HS-5 (cell line): ENCODE measurements at places on chromosomes 4 and X.

DNA sequence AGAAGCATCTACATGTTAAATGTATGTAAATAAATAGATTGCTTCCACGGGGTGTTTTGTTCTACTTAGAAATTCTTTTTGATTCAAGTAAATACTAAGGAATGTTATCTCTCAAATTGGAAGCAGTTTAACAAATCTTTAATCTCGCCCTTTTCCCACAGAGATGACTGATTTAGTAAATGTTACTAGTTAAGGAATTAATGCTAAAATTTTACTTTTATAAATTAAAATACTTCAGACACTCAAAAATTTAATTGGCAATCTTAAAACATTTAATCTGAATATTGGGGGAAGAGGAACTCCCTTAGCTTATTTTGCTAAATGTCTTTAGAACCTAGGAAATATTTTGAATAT is 12.1 kb downstream of the LARP7 start:
- no peak for DNase-seq

DNA sequence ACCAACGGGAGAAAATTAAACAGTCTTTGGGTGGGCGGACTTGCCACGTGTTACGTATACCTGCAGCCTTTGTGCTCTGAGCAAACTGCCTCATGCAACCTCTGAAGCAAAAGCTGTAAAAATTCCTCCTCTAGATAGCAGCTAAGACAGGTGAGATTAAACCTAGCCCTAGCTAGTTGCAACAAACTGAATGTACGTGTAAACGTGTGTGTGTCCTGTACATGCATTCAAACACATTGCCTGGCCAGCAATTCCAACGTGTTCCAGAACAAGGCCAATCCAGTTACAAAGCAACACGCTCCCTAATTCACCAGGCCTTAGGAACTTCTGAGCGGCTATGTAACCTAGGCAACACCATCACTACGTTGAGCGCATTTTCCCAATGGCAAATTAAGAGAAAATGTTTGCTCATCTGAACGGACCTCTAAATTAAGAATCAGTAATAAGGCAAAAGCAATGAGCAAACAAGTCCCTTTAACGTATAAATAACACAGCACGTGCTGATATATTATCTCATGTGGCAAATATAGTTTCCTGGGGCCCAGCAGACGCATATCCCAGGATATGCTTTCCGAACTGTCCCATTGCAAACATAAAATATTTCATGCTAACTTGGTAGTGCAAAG is 792 bp downstream of the PPID start:
- DNase-seq = peak; percentile 23

DNA sequence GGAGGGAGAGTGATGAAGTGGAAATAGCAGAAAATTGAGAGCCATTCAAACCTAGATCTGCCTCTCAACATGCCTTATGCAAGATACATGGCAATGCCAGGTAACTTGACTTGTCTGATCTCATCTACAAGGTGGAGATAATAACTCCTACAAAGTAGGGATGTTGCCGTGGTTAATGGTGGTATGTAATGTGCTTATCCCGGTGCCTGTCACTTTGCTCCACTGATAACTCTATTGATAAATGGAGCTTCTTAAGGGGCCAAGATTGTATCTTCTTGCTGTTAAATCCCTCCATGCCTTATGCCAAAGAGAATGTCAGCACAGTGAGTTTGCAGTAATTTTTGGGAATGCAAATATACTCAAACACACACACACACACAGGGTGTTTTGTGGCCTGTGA is 355.8 kb downstream of the MAPK10 start:
- DNase-seq = no peak

- DNase-seq = peak; percentile 48
Observed at GRCh38 chr4:159946983-159947615, 844.2 kb downstream of the RAPGEF2 start.

GRCh38 chrX:66760651-66761050 is 121.8 kb upstream of the EDA2R start:
- DNase-seq = no peak

GRCh38 chrX:114611018-114611619 is 27.2 kb downstream of the HTR2C start:
- DNase-seq = no peak

DNA sequence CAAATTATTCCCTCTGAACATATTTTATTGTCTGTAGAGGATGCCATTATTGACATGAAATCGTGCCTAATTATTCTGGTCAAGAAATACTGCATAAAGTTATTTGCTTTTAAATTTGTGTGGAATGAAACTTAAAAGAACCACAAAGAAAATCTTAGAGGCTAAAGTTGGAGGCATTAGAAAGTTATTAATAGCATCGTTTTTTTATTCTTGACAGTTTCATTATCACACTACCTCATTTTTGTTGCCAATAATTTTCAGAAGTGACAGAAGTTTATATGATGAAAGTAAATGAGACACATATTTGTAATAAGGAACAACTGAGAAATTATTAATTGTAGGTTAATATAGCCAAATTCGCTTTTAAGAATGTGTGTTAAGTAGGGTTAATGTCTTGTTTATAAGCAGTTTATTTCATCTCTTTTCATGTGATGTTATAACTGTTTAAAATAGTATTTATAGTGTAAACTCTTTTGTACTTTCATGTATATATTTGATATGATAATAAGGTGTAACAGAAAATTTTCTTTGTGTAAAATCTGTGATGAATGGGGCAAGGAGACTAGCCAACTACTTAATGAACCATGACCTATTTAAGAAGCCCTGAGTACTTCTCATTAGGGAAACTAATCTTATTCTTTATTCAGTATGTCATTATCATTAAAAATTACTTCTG is 54.5 kb upstream of the GRIA2 start:
- no peak for DNase-seq

GRCh38 chr4:31905363-31905762 is 1185.2 kb downstream of the PCDH7 start:
- DNase-seq = no peak

DNA sequence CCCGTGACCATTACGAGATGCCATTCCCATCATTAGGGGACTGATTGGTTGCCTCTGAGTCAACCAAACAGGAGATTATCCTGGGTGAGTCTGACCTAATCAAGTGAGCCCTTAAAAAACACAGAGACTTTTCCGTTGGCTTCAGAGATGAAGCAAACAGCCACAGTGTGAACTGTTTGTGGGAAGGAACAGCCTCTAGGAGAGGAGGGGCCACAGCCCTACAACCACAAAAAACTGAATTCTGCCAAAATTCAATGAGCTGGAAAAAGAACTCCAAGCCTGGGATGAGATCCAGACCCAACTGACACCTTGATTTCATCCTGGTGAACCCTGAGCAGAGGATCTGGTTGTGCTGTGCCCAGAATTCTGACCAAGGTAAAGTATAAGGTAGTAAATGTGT is 31.3 kb upstream of the TBL1X start:
- DNase-seq = no peak

DNA sequence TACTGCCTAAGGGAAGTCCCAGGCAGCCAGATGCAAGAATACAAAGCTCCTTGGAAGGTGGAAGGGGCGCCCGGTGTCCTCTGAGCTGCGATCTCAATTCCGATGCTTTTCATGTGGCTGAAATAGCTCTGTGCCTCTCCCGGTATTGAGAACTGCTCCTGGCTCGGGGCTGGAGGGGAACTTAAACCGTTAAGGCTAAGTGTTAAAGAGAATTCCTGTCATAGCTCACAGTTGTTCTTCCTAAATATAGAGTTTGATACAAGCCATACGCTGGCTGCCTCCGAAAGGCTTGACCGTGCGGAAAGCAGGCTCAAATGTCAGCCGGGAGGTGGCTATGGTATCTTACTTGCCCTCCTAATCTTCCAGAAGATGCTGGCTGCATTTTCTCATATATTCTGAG is at the start of gene SMPX:
Gene SMPX (minus strand): TSS at position 157 of the 400 bp plus-strand sequence. CDS start 3,826 bp downstream, outside the sequence.
- DNase-seq = no peak

- no peak for DNase-seq
Observed at GRCh38 chr4:39048311-39048710, 13.7 kb upstream of the KLHL5 start.

- DNase-seq = no peak
Observed at GRCh38 chrX:107574711-107575110, 53.6 kb upstream of the PRPS1 start.

GRCh38 chr4:172666711-172667368 is 501.8 kb upstream of the GALNT7 start:
- DNase-seq = no peak

- DNase-seq = no peak
Observed at GRCh38 chr4:125985856-125986255, 671.1 kb downstream of the FAT4 start.

- DNase-seq = no peak
Observed at GRCh38 chrX:43835559-43835958, 46.7 kb downstream of the MAOB start.

DNA sequence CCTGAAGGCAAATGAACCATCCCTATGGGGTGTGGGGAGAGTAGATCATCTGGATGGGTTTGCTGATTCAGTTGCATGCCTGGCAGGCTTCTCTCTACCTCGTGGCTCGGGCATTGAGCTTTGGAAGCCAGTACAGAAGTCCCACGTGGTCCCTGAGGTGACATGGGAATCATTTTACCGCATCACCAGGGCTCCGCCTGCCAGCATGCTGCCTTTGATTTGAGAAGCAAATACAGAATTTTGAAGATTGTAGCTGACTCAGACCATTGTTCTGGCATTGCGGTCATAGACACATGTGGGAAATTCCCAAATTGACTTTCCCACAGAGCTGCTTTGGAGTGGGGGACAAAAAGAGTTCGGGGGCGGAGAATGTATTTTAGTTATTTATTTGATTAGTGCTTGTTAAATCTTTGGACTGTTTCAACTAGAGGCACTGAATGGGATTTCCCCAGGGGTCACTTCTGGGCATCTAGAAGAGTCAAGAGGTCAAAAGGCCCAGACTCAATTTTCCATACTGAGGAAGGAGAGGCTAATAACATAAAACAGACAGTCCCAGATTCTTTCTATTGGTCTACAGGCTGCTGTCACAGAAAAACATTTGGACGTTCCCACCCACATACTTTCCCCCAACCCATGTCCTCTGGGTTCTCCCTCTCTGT is 79.3 kb downstream of the NHSL2 start:
- no peak for DNase-seq

GRCh38 chrX:154372612-154373022 is 1.8 kb downstream of the FLNA start:
- no peak for DNase-seq

DNA sequence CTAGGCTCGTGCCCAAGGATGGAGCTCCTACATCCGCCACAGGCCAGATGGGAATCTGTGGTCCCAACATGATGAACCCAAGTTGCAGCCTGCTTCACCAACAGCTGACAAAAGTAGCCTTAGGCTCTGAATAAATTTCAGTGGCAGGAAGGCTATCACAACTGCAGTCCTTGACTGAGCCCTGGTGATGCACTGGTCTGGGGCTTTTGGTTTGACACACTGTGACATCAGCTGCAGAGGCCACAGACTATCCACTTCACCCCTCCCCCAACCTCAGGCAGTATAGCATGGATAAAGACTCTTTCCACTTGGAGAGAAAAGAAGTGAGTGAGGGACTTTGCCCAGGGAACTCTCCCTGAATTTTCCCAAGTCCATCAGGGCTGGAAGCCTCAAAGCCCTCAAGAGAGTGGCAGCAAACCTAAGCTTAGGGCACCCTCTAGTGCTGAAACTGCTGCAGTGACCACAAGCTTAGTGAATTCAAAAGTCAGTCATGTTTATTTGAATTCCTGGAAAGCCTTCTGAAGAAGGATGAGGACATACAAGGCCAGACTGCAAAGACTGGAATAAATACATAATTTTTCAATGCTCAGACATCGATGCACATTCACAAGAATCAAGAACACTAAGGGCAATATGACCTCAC is 135.0 kb upstream of the TENT5D start:
- no peak for DNase-seq

DNA sequence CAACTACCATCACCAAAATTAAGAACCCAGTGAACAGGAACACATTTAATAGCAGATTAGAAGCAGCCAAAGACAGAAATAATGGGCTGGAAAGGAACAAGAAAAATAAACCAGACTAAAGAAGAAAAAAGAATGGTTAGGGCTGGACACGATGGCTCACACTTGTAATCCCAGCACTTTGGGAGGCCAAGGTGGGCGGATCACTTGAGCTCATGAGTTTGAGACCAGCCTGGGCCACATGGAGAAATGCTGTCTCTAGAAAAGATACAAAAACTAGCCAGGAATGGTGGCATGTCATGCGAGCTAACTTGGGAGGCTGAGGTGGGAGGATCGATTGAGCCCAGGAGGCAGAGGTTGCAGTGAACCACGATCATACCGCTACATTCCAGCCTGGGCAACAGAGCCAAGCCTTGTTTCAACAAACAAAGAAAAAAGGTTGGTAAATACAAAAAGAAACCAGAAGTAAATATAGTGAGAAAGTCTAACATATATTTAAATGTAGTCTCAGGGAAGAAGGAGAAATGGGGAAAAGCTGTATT is 102.0 kb downstream of the AFAP1 start:
- DNase-seq = no peak

GRCh38 chr4:153950100-153950979 is 161.5 kb upstream of the SFRP2 start:
- no peak for DNase-seq

- DNase-seq = no peak
Observed at GRCh38 chrX:86039625-86040568, 7.5 kb downstream of the CHM start.

DNA sequence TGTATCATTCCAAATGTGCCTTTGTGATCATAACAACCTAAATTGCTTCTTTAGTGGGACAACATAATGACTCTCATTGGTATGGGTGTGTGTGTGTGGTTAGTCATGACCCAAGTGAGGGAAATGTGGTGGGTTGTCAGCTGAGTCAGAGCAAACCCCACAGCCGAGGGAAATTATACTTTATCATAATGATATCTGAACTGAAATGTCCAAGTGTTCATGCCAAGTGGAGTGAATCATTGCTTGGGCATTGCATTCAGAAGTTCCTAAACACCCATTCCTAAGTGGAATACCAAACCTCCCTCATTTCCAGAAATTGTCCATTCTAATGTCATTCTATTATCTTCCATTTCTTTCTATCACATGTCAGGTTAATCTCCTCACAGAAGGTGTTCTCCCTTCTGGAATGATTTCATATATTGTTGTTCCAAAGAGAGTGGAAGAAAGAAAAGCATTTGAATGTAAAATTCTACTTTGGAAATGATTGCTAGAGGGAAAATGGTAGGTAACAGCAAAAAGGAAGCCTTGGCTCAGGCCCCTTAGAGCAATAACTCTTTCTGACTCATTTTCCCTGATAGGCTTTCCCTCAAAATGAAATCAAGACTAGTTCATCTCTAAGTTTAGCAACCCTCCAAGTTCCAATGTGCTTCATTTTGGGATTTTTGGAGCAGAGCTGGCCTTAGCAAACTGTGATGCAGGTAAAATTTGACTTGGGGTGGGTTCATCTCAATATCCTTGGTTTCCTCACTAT is 230.7 kb upstream of the KCNIP4 start:
- peak; percentile 90 for DNase-seq
